ENCODE measurements at places on chromosomes 12 and 14.

DNA sequence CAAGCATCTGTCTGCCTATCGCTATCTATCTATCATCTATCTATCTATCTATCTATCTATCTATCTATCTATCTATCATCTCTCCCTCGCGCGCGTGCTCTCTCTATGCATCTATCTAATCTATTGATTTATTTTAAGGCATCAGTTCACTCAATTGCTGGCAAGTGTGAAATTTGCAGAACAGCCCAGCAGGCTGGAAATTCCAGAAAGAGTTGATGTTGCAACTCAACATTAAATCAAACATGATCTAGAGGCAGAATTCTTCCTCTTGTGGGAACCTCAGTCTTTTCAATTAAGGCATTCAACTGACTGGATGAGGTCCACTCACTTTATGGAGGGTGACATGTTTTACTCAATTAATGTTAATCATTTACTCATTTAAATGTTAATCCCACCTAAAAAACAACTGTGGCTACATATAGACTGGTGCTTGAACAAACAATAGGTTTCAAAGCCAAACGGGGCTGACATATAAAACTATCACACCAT lies 1210.8 kb downstream of the GALC start:
- DNase-seq, result no peak

- DNase-seq, result no peak
Measured at GRCh38 chr14:75854111-75854799, 127.5 kb downstream of the TGFB3 start.

DNA sequence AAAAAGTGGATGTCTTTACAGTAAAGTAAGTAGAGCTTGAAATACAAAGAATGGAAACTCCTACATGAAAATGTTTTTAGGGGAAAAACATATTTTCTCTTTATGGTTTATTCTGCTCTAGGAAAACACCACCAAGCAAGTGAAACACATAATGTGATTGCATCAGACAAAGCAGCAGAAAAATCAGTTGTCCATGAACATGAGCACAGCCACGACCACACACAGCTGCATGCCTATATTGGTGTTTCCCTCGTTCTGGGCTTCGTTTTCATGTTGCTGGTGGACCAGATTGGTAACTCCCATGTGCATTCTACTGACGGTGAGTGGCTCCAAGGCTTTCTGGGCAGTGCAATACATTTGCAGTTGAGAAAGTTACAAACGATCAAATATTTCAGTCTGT lies 42.6 kb upstream of the PLEKHD1 start:
- no peak for DNase-seq

DNA sequence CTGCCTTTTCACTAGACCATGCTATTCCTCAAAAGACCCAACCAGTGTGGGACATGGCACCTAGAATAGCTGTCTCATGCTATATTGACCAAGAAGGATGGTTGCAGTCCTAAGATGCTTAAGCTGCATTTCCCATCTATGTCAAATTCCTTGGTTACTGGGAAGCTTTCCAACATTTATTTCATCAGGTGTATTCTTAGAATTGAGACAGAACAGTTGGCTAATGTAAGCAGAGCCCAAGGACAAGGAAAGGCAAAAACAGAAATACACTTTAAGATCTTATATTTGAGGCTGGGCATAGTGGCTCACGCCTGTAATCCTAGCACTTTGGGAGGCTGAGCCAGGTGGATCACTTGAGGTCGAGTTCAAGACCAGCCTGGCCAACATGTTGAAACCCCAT lies 24.7 kb downstream of the ARG2 start:
- DNase-seq, result no peak

GRCh38 chr14:26427097-26427496 lies 170.7 kb downstream of the NOVA1 start:
- DNase-seq, result no peak

DNA sequence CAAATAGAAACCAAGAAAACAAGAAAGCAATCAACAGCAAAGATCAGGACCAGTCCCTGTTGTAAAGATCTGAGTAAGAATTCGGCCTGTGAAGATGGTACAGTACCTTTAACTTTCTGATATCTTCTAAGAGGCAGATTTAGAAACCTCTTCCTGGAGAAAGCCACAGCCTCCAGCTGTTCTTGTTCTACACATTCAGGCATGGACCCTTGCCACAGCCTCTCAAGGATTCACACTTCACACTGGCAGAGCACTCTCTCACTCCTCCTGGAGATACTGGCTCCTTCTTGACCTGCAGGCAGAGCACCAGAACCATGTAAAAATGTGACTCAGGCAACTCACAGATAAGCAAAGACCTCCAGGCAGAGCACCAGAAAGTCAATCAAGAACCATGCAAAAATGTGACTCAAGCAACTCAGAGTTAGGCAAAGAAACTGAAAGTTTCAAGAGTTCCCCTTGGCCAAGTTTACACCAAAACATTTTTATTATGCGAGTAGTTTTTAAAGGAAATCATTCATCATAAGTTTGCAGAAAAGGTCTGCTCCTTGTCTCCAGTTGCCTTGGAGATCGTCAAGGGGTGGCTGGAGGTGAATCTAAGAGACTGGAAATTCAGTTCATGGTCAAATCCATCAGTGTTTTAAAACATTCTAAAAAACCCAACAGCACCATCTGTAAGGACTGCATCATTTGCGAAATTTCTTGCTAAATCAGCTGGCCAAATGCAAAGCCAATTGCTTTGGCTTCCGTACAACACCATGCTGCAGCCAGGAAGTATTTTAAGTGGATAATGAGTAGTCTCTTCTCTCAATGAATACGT lies 119.3 kb upstream of the MDM1 start:
- no peak for DNase-seq

- no peak for DNase-seq
Measured at GRCh38 chr12:110458756-110459155, 8.6 kb upstream of the ARPC3 start.

Measured in pancreas (tissue), 10 donors.